ENCODE measurements at places on chromosomes 5 and 9.
A peak's percentile ranks its signal among the peaks of the same experiment; 100 is the strongest.

DNA sequence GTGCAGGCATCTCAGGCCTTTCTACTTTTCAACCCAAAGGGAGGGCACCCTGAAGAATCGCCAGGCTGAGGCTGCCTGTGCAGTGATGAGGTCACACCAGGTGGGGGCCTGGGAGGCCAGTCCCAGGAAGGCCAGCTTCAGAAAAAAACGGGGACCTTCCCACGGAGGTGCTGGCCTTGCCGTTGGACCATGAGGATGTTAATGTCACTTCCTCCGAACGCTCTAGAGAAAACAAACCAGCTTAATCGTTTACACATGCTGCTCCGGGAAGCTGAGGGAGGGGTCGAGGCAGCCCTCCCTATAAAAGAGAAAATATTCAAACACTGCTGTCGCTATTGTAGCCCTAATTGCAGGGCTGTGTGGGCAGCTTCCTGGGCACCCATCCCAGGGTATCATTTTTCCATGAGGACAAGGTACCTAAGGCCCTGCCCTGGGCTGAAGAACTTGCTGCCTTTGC lies 27.0 kb downstream of the PTGES start:
- no peak for DNase-seq

- no peak for DNase-seq
Measured at GRCh38 chr9:131500377-131500776, 2.3 kb upstream of the POMT1 start.

GRCh38 chr5:65825408-65826328 lies 100.7 kb upstream of the ERBIN start:
- DNase-seq = no peak

DNA sequence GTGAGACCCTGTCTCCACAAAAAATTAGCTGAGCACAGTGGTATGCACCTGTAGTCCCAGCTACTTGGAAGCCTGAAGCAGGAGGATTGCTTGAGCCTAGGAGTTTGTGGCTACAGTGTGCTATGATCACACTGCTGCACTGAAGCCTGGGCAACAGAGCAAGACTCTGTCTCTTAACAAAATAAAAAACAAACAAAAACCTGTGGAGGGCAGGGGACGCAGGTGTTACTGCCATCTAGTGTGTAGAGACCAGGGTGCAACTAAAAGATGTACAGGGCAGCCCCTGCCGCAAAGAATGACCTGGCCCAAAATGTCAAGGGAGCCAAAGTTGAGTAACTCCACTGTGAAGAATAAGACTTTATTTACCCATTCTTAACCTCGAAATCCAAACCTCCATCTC lies 27.1 kb downstream of the ASPN start:
- no peak for DNase-seq

- no peak for DNase-seq
Measured at GRCh38 chr5:74394916-74395880, 245.3 kb downstream of the ENC1 start.

GRCh38 chr5:10469253-10470050 lies 27.8 kb downstream of the ROPN1L start:
- DNase-seq = peak; percentile 42

GRCh38 chr9:131610231-131610761 lies 65.0 kb downstream of the PRRT1B start:
- peak; percentile 38 for DNase-seq

GRCh38 chr9:7402334-7403027 lies 397.1 kb downstream of the DMAC1 start:
- DNase-seq = peak; percentile 1

GRCh38 chr5:82151662-82152061 lies 126.5 kb downstream of the RPS23 start:
- DNase-seq = peak; percentile 41

- DNase-seq = no peak
Measured at GRCh38 chr5:102767862-102768261, 12.8 kb downstream of the PAM start.

- peak; percentile 92 for DNase-seq
Measured at GRCh38 chr5:65769539-65769938, 47.5 kb downstream of the NLN start.

- no peak for DNase-seq
Measured at GRCh38 chr5:150253416-150254208, 36.0 kb downstream of the CAMK2A start.

GRCh38 chr5:74167206-74167929 lies 473.2 kb downstream of the ENC1 start:
- DNase-seq = peak; percentile 89

- peak; percentile 78 for DNase-seq
Measured at GRCh38 chr5:151483176-151483575, 35.8 kb downstream of the SLC36A1 start.

DNA sequence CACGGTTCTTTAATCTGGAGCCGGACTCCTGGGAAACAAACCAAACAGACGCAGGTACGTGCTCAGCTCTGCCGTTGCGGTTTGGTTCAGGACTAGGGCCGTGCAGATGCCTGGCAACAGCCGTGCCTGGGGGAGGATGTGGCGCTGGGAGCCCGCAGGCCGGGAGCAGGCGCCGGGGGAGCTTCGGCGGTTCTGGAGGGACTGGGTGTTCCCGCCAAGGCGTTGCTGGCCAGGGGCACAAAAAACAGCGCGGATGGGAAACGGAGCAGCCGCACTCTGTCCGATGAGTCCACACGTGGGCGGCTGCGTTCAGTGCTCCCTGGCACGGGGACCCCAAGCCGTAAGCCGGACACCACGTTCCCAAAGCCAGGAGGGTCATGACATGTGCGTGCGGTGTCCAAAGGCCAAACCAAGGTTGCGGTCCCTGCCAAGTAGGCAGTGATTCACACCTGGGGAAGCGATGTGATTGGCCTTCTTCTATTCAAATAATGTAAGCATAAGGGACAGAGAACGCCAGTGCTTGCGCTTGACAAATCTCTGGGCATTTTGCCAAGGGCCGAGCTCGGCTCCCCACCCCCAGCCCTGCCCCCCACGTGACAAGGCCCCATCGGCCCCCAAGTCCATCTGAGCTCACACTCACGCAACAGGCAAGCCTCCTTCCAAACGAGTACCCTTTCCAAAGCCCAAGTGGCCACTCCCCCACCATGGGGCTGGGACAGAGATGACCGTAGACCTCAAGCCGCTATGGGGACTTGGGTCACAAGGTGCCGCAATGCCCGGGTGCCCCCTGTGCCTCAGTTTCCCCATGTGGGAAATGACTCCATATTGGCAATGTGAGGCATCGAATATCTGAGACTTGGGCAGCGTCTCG lies 49.7 kb upstream of the NKD2 start:
- DNase-seq = peak; percentile 26

DNA sequence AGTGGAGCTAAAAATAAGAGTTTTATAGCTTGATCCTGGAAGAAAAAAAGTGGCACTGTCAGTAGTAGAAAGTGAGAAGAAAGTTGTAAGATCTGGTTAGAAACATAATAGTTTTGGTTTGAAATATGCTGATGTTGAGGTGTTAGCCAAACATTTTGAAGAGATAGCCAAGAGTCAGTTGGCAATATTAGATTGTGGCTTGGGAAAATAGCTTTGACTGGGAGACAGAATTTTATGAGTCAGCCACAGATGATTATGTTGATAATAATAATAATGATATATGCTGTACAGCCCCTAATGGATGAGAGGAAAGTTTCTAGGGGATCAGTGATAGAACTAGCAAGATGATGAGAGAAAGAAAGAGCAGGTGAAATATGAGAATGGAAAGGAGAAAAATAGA lies 12.4 kb upstream of the CDH18 start:
- peak; percentile 52 for DNase-seq

DNA sequence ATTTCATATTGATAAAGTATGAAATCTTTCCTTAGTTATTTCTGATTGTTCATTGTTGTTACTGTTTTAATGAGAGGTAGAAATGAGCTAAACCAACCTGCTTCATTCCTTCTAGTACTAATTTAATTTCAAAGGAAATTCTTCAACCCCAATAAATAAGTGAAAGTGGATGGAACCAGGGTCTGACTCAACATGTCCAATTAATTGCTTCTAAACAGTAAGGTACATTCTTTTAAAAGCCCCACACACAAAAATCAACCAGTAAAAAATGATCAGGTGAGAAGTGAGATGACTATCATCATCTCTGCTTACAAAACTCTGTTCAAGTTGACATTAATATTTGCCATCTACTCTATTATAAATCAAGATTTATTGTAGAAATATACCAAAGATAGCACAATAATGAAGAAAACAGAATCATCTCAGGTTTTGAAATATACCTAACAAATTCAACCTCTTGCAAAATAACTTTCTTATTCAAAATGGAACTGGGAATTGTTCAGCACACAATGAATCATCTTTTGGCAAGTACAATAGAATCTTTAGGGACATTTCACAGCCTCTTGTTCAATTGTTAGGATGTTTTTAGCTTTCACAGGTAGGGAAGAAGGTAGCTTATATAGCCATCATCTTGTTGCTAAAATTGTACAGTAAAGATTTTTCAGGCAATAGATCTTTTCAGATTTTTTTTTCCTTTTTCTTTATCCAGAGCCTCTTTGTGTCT lies 114.5 kb downstream of the RPS23 start:
- peak; percentile 73 for DNase-seq

- peak; percentile 96 for DNase-seq
Measured at GRCh38 chr9:35905912-35906679, at the start of gene HRCT1. Gene HRCT1, plus strand, starts transcription at chr9:35906202. Its CDS starts 86 bp downstream, at chr9:35906288.

DNA sequence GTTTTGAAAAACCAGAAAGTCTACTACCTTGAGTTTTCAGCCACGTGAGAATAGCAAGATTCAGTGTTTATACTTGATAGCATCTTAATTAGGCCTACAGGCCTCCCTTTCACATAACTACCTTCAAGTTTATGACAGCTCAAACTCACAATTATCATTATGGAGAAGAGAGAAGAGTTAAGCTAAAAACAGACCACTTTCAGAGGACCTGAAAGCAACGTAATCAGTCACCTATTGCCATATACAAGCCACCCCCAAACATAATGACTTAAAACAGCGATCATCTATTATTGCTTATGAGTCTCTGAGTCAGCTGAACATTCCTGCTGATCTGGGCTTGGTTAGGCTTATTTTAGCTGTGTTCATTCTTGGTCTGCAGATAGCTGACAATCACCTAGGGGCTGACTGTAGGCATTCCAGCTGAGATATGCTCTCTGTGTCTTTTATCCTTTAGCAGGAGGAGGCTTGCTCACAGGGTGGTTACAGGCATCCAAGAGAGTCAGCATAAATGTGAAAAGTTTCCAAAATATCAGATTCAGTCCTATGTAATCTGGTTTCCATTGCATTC lies 130.9 kb downstream of the COX7C start:
- DNase-seq = no peak

GRCh38 chr5:11596185-11596584 lies 308.1 kb downstream of the CTNND2 start:
- no peak for DNase-seq

Data from iris pigment epithelial cell (primary cell).